ENCODE measurements at places on chromosomes 3 and 15.

DNA sequence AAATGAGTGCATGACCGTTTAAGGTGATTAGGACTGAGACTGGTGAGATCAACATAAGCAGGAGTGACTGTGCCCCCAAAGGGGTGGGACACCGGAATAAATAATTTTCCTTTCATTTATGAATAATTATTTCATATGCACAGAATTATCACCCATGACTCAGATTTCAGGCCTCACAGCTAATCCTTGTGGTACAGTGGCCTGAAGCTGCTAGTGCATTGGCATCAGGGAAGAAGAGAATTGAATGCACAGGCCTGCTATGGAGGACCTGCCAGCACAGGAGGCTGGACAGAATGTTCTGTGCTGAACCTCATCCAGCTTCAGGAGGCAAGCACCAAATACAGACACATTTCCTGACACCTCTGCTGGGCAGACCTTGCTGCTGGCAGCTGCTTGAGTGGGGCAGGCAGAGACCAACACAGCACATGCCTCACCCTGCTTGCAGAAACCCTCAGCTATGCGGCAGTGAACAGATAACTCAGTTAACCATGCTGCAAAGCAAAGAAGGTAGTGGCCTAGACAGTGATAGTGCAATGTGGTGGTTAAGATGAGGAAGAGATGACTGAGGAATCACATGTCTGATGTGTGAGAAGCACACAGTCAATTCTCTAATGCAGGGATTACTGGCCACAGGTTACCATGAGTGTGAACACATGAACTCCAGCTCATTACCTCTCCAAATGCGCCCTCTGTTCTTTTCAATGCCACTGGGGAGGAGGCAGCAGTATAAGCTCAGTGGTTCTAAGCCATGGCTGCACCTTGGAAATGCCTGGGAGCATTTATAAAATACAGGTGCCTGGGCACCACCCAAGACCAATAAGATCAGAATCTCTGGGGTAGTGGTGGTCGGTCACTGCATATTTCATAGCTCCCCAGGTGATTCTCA, 68.1 kb upstream of the SCN5A start:
- no peak for DNase-seq

DNA sequence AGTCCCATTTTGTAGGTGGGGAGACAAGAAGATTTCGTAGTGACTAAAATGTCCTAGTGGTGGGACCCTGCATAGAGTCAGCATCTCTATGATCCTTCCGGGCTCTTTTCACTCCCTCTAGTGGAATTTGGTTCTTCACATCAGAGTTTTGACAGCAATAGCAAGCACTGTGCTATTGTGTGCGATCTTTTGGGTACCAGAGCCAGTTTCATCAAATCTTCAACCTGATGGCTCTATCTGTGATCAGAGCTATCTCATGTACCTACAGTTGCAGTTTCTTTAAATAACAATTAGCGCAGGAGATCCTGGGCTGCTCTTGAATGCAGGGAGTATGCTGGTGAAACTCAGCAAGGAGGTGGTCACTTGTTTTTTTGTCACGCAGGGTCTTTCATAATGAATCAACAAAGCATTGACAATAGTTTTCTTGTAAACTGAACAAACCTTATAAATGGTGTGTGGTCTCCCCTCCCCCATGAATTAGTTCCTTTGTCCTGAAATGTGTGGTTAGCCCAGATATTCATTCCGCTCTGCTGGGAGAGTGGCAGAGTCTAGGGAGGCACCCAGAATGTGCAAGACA, 257.2 kb upstream of the SOX2 start:
- DNase-seq: no peak

DNA sequence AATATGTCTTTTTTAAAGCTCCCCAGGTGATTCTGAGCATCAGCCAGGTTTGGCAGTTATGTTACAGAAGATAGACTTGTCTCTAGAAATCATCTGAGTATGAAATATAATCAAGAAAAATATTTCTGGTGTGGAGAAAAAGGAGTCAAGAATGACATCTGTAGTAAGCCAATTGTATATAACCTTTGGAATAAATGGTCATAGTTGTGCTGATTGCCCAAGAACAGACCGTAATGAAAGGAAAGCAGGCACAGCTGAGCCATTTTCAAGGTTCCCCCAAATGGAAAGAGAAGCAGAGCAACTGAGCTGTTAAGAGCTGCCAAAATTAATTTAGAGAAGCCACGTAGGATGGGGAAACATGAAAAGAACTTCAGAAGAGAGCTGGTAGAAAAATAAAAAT, 26.6 kb downstream of the GOLM2 start:
- DNase-seq: no peak

DNA sequence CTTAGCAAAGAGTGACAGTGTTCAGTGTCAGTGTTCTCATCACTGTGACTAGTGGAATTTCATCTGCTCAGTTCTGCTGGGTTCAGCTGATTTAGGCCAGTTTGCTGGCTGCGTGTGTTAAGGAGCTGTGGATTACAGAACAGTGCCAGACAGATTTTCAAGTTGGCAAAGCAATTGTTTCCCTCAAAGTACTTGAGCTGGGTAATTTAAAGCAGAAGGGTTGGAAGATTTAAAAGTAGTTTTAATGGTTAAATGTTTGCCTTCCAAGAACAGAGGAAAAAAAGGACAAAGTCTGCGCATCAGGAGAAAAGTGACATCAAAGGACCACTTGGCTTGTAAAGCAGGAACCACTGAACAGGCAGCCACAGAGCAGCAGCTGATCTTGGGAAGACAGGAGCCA, 8.7 kb downstream of the ESYT3 start:
- DNase-seq: no peak

- DNase-seq: no peak
Observed at GRCh38 chr3:37521429-37521828, 340.3 kb upstream of the CTDSPL start.

GRCh38 chr3:36923523-36923943, 21.3 kb downstream of the TRANK1 start:
- no peak for DNase-seq

DNA sequence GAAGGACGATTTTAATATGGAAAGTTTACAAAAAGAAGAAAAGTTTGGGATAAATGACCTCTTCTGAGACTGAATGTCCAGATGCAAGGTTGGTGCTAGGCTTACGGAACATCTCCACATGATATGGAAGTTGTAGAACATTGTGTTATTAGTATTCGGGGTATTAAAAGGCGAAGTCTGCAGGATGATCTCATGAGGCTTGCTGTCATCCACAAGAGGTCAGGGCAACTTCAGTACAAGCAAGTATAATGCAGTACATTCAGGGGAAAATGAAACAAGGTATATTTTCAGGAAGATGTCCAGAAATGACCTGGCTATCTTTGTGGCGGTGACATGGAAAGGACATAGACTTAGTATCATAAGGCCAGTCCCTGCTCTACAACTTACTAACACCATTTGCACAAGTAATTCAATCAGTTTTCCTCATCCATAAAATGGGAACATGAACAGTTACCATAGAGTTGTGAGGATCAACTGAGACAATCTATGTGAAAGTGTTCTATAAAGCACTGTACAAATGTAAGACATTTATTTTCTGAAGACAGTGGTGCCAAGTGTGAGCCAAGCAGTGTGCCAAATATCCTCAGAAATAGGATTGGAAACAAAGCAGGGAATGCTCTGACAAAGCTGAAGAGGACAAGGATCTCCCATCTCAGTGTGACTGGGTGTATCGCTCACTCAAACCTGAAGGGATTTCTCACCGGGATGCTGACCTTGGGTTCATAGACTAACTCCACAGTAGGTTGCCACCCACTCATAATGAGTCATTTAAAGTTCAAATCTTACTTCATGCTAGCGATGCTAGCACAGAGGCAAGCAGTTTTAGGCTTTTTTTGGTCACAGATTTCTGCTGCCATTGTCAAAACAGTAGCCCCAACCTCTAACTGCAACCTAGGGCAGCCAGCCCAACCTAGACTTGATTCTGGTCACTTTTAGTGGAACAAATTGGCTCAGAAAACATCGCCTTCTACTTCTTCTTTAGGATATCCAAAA, 118.3 kb downstream of the TIGIT start:
- DNase-seq: no peak

DNA sequence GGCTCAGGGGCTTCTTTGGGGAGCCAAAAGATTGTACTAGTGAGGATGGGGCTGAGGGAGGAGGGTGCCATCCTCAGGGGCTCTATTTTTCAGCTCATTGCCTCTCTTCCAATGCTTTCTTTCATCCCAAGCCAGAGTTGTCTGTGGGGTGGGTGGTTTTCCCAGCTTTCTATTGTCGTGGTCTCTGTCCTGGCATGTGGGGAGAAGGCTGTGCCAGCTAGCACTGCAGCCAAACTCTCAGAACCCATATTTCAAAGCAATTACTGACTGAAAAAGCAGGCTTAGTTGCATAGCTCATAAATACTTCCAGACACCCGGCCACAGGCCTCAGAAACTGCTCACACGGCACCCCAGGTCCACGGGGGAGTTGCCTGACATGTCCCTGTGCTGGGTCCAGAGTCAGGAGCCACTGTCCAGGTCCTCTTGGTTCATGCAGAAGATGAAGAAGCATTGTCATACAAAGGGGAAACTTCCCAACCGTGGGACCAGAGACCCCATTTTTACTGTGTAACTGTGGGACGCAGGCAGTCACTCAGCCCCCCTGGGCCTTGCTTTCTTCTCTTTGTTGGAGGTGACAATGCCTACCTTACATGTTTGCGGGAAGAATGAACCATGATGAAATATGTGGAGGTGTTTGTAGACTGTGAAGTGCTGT, 27.6 kb downstream of the FGD5 start:
- no peak for DNase-seq

DNA sequence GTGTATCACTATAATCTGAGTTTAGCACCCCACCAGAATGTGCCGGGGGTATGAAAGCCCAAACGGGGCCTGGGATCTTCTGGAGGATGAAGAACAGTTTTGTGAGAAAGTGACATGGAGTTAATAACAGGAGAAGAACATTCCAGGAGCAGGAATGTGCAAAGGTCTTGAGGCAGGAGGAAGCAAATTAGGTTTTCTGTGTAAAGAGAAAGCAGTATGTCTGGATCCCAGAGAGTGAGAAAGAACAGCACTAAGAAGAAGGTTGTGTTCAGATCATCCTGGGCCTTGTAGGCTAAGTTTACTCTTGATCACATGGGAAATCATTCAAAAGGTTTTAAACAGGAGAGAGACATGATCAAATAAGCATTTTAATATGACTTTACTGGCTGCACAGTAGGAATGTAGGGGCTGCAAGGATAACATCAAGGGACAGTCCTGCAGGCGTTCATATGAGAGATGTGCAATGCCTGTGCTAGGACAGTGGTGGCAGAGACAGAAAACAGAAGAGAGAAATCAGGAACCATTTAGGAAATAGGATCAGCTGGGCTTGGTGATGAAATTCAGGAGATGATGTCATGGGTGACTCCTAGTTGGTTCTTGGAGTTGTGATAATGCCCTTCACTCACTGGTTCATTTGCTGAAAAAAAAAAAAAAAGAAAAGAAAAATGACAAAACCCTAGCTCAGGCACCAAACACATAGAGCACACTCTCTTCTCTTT, 113.5 kb downstream of the TNIK start:
- DNase-seq: no peak

DNA sequence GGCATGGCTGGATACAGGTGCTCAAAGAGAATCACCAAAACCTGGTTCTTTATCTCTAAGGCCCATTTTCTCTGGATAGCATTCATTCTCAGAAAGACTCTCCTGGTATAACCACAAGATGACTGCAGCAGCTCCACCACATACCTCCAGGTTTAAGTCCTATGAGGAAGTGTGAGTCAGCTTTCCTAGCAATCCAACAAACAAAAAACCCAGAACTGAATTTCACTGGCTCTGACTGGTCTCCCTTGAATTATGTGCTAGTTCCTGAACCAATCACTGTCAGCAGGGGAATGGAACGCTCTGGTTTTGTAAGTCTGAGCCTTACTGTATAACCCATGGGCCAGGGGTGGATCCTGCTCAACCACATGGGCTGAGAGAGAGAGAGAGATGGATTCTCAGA, 27.2 kb downstream of the MRPL46 start:
- DNase-seq: no peak

- DNase-seq: no peak
Observed at GRCh38 chr15:61869656-61870055, 190.6 kb downstream of the VPS13C start.

DNA sequence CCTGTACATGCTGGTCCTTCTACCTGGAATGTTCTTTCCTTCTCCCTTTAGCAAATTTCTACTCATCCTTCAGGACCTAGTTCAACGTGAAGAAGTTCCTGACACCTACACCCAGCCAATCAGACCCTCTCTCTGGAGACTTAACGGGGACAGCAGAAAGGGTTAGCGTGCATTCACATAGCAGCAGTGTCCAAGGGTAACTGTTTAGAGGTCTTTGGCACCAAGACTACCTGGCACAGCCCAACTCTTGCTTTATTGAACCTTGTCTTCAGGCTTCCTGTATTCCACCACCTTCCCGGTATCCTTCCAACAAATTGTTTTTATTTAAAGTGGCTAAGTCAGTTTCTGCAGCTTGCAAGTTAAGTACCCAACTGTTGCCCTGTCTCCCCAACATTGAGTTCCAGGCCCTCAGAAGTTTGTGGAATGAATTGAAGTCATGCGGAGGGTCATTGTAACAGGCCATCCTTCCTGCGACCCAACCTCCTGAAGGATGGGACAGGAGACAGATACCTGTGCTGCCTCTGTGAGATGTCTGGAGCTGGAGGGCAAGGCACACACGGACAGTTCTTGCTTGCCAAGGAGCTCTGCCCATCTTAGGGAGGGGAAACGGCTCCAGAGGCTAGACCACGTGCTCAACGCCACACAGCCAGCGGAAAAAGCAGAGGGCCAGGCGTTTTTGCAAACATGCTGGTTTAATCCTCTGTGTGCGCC, 14.4 kb upstream of the WNT7A start:
- no peak for DNase-seq

DNA sequence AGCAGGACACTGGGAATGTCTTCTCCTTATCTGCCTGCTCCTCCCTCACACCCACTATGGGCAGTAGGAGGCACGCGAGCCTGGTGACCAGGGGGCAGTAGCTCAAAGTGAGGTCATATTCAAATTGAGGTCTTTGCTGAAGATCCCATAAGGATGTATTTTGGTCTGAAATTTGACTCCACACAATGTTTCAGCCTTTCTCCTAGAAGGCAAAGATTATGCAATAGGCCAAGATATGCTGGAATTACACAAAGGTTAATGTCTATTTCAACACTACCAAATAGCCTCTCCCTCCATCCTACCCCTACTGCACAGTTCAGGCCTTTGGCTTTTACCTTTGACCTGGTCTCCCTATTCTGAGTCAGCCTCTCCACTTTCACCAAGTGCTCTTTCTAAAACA, 203.0 kb downstream of the TIGIT start:
- DNase-seq: no peak

GRCh38 chr3:102735311-102735710, 300.5 kb downstream of the ZPLD1 start:
- DNase-seq: no peak
